ENCODE measurements at places on chromosomes 12 and 14. TPM values are rescaled to one million over a fixed set of nuclear protein-coding genes. Genes with fewer than 3 reads are reported as not detected.
A peak's percentile ranks its signal among the peaks of the same experiment; 100 is the strongest.

DNA sequence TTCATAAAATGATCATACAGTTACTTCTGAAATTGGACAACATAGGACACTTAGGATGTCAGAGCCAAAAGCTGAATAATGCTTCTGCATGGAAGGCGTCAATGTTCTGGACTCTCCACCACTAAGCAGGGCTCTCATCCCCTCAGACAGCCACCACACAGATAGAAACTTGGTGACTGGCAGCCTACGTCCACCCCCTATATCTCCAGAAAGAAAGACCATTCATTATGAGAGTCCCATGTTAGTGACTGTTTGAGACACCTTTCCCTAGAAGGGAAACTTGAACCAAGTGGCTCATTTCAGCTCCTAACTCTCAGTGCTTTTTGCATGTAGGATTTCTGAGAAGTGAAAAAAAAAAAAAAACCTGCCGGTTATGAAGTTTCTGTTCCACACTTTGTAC, 251.0 kb upstream of the FKBP4 start:
- no peak for DNase-seq

- DNase-seq = peak; percentile 82
These were observed 5.0 kb downstream of the PPTC7 start for GRCh38 chr12:110577864-110578693.

- DNase-seq = no peak
These were observed 49.9 kb upstream of the TBX3 start for GRCh38 chr12:114733919-114734318.

DNA sequence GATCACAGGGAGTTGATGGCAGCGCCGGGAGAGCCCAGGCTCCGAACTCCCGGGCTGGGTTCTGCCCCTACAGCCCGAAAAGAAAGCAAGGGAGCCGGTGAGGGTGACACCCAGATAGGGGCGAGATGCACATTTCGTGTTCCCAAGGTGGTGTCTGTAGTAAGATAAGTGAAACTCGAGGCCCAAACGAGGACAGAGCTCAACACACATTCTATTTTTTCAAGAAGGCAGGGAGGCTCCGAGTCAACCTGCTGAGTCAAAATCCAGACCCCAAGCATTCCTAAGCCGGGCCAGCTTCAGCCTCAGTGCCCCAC, 24.2 kb upstream of the YY1 start:
- DNase-seq = no peak

DNA sequence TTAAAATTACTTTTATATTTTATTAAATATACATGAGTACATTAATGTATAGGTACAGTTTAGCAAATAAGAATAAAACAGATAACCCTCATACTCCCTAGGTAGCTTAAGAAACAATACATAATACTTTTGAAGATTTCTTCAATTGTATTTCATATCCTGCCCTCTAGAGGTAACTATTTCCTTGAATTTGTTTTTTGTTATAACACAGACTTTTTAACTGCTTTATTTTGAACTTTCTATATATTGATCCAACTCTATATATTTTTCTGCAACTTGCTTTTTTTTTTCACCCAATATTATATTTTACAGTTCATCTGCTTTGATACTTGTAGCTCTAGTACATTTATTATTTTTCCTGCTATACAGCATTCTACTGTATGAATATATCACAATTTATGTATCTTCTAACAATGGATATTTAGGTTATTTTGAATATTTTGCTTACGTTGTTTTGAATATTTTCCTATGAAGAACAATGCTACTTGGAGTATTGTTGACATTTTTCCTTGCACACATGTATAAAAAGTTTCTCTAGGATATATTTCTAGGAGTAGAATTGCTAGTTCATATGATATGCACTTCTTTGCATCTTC, 72.8 kb upstream of the ABCD2 start:
- peak; percentile 8 for DNase-seq

GRCh38 chr12:76859611-76860010, 19.2 kb downstream of the CSRP2 start:
- DNase-seq = no peak

DNA sequence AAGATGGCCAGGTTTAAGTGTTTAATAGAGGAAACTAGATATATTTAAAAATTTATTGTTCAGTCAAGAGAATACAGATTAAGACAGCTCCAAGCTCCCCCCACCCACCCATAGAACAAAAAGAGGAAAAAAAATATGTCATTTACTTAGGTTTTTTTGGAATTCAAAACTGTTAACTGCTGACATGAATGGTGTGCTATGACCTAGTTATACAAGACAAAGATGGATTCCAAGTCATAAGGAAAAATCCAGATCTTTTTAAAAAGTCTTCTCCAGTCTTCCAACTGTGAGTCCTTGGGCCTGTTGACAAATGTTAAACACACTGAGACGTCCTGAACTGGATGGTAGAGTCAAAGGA, 1.3 kb upstream of the SETD1B start:
- no peak for DNase-seq

DNA sequence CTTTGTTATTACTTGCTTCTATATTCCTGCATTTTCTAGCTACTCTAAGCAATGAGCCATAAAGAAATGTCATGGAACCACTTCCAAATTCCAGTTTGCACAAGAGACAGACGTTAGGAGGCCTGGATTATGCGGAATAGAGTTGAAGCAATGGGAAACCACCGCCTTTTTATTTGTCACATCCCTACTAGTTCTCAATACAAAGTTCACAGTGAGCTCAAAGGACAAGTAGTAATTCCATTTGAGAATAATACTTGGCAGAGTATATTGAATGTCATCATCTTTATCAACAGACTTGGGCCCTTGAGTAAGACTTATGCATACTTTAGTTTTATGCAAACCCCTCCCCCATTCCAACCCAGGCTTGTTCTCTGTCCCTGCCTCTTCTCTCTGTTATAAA, 3.7 kb upstream of the SLC15A5 start:
- no peak for DNase-seq

- DNase-seq = peak; percentile 68
These were observed 4.9 kb upstream of the NECAP1 start for GRCh38 chr12:8077207-8077606.

GRCh38 chr14:21346532-21347135, 37.2 kb downstream of the SUPT16H start:
- DNase-seq = no peak

DNA sequence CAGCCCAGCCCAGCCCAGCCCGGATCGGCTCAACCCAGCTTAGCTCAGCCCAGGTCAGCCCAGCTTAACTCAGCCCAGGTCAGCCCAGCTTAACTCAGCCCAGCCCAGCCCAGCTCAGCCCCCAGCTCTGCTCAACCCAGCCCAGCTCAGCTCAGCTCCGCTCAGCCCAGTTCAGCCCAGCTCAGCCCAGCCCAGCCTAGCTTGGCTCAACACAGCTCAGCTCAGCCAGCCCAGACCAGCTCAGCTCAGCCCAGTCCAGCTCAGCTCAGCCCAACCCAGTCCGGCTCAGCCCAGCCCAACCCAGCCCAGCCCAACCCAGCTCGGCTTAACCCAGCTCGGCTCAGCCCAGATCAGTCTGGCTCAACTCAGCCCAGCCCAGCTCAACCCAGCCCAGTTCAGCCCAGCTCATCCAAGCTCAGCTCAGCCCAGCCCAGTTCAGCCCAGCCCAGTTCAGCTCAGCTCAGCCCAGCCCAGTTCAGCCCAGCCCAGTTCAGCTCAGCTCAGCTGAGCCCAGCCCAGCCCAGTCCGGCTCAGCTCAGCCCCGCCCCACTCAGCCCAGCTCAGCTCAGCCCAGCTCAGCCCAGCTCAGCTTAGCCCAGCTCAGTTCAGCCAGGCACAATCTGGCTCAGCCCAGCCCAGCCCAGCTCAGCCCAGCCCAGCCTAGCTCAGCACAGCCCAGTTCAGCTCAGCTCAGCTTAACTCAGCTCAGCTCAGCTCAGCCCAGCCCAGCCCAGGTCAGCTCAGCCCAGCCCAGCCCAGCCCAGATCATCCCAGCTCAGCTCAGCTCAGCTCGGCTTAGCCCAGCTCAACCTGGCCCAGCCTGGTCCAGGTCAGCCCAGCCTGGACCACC, 331.7 kb downstream of the TMEM121 start:
- DNase-seq = no peak

GRCh38 chr14:58765418-58765831, 127.7 kb downstream of the DACT1 start:
- peak; percentile 44 for DNase-seq

DNA sequence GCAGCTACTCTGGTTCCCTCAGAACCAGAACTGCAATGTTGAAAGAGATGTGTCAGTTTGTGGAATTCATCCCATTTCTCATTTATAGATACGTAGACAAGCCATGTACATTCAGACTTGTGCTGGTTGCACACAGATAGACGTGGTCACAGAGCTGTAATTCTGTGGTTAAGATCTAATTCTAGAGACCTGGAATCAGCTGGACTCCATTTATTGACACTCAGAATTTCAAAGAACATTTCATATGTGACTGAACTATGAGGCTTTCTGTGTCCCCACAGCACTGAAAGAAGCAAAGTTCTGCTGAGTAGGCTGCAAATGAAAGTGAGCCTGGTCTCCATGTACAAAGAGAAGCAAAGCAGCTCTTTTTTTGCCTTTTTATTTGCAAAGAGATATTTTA, 220.2 kb upstream of the NAV3 start:
- DNase-seq = no peak

- DNase-seq = no peak
These were observed 86.5 kb downstream of the SLC25A47 start for GRCh38 chr14:100409651-100410050.

GRCh38 chr12:53443955-53444354, 2.4 kb downstream of the PRR13 start:
- DNase-seq = no peak

GRCh38 chr12:95143621-95144205, 70.3 kb upstream of the NR2C1 start:
- DNase-seq = no peak

DNA sequence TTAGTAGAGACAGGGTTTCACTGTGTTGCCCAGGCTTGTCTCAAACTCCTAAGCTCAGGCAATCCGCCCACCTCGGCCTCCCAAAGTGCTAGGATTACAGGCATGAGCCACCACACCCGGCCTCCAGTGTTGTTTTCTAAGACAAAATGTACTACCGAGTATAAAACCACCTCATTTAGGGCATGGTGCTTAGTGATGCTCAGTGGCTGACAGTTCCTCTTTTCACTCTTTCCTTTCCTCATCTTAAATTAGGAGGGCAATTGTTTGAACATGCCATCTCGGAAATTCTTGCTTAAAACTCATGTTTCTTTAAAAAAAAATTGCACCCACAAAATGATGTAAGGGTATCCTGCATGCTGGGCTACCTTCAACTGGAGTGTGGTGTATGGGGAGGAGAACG, 89.0 kb downstream of the RFX4 start:
- DNase-seq = no peak

- DNase-seq = peak; percentile 15
These were observed 65.8 kb upstream of the SLC8A3 start for GRCh38 chr14:70254476-70254961.

DNA sequence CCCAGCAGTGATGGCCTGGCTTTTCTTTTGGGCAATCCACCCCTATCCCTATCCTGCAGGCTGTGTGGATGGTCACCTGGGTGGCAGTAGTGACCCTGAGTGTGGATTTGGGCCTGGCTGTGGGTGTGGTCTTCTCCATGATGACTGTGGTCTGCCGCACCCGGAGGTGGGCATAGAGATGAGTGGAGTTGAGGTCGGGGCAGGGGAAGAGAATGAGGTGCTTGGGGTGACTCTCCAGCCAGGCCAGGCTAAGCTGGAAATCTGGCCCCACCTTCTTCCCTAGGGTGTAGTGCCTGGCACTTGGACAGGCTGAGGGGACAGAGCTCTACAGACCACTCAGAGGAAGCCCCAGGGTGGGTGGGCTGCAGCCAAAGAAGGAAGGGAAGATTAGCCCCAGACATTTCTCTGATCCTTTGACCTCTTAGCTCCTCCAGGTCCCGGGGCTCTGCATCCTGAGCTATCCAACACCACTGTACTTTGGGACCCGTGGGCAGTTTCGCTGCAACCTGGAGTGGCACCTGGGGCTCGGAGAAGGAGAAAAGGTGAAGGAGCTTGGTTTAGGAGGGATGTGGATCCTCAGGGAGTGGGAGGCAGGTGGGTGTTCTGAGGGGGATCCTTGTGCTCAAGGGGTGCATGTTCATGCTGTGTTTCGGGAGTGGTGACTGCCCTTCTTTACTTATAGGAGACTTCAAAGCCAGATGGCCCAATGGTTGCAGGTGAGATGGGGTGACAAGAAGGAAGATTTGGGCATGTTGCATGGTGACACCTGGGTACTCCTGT, 8.4 kb downstream of the B4GALNT1 start:
- no peak for DNase-seq

- DNase-seq = no peak
These were observed 20.7 kb downstream of the HAL start for GRCh38 chr12:95975491-95975890.

DNA sequence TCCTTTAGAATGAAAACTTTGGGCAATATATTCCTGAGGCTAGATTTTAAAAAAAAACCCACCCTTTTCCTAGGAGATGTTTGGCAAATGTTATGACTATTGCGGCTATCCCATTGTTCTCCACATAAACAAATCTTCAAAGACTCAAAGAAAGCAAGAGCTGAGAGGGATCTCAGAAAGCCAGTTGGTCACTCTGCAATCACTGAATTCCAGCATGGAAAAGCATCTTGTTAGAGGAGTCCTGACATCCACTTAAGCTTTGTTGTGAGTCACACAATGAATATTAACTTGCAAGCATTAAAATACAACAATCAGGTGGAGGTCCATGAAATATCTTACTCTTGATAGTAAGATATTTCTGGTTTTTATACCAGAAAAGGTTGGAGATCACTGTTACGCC, 11.0 kb upstream of the PTPRB start:
- DNase-seq = no peak

DNA sequence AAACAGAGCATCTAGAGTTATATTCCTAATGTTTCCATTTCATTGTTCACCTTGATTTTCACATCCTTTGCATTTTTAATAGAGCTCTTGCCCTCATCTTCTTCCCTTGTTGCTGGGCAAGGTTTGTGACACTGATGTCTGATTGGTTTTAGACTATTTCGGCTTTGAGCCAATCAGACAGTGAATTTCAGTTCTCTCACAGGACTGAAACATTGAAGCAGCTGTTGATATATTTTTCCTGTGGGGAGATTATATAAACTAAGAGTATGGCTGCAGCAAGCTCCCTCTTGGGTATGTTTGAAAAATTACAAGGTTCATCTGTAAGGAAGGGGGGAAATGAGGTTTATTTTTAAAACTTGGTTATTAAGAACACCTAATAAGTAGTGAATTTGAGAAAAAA, 51.2 kb downstream of the ATF7IP start:
- DNase-seq = peak; percentile 90

GRCh38 chr14:55650992-55651391, 71.0 kb downstream of the KTN1 start:
- DNase-seq = no peak

- no peak for DNase-seq
These were observed 100.9 kb upstream of the C14orf180 start for GRCh38 chr14:104478656-104479055.

- DNase-seq = peak; percentile 81
These were observed 3.0 kb downstream of the ETV6 start for GRCh38 chr12:11652351-11653040.

PTPN21 gene
- total RNA-seq = 14.2 TPM

TMEM233 gene
- not detected for total RNA-seq

INSM2 gene
- not detected for total RNA-seq

BLOC1S1 gene
- total RNA-seq = 54.4 TPM

PLEKHH1 gene
- total RNA-seq = 0.43 TPM

NPC2 gene
- total RNA-seq = 252 TPM

HOXC9 gene
- 7.4 TPM for total RNA-seq

PAPLN gene
- total RNA-seq = 4.3 TPM

ANKRD33 gene
- total RNA-seq = not detected

C2CD5 gene
- 22.0 TPM for total RNA-seq

PPP1R36 gene
- 3.5 TPM for total RNA-seq

POTEG gene
- not detected for total RNA-seq
